ENCODE measurements at places on chromosomes 3 and 15. TPM values are rescaled to one million over a fixed set of nuclear protein-coding genes. Genes with fewer than 3 reads are reported as not detected.

SEMA5B gene
- total RNA-seq: 0.56 TPM

AMIGO3 gene
- 0.59 TPM for total RNA-seq

C15orf39 gene
- total RNA-seq: 16.7 TPM

ANKRD63 gene
- 2.1 TPM for total RNA-seq

NCKIPSD gene
- total RNA-seq: 31.7 TPM

GCHFR gene
- 18.2 TPM for total RNA-seq

GOLGA6A gene
- total RNA-seq: 0.22 TPM

TGM5 gene
- not detected for total RNA-seq
